ENCODE measurements at places on chromosomes 11 and 22. TPM values are rescaled to one million over a fixed set of nuclear protein-coding genes. Genes with fewer than 3 reads are reported as not detected.

Gene OR6T1
- not detected for total RNA-seq

GRCh38 chr11:99069856-99070444 lies 49.2 kb downstream of the CNTN5 start:
- no peaks in the 10 kb centered on the region for H3K4me1 ChIP-seq
- H3K36me3 ChIP-seq, result no peaks in the 10 kb centered on the region
- peak overlapping the region; percentile 27 for H3K4me3 ChIP-seq
- no peak overlapping the region for H3K27ac ChIP-seq
- DNase-seq, result no peak
- H3K27me3 ChIP-seq, result no peaks in the 10 kb centered on the region

GRCh38 chr22:42317691-42318547 lies 47.5 kb upstream of the TCF20 start:
- H3K4me3 ChIP-seq, result no peak overlapping the region
- H3K27me3 ChIP-seq, result no peaks in the 10 kb centered on the region
- DNase-seq, result no peak

DNA sequence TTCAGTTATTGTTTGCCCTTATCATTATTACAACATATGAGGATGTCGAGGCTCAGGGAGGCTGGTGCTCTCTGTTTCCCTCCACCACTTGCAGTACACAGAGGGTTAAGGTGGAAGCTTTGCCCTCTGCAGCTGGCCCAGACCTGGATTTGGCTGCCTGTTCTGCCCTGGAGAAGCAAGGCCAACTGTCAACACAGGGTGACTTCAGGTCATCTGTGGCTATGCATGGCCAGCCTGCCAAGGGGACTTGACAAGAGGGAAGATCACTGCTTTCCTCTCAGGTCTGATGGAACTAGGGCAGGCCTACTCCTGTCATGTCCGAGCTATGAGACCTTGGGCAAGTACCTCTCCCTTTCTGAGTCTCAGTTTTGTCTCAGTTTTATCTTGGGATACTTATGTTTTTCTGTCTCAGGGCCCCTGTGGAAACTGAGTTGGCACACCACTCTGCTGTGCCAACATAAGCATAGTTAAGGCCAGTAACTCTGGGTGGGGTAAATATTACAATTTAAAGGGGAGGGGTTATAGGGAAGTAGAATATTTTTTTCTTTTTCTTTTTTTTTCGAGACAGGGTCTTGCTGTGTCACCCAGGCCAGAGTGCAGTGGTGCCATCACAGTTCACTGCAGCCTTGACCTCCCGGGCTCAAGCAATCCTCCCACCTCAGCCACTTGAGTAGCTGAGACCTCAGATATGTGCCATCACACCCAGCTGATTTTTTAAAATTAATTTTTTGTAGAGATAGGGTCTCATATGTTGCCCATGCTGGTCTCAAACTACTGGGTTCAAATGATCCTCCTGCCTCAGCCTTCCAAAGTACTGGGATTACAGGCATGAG lies 2.4 kb upstream of the THRSP start:
- no peak overlapping the region for H3K27ac ChIP-seq
- no peak for DNase-seq
- no peaks in the 10 kb centered on the region for H3K27me3 ChIP-seq
- H3K4me3 ChIP-seq, result no peak overlapping the region

- DNase-seq, result no peak
- H3K4me1 ChIP-seq, result no peaks in the 10 kb centered on the region
- H3K27ac ChIP-seq, result no peak overlapping the region
- no peaks in the 10 kb centered on the region for H3K27me3 ChIP-seq
- H3K4me3 ChIP-seq, result no peak overlapping the region
Observed at GRCh38 chr22:20054485-20054884, 25.6 kb upstream of the DGCR8 start.

Gene OR8G1
- not detected for total RNA-seq

DNA sequence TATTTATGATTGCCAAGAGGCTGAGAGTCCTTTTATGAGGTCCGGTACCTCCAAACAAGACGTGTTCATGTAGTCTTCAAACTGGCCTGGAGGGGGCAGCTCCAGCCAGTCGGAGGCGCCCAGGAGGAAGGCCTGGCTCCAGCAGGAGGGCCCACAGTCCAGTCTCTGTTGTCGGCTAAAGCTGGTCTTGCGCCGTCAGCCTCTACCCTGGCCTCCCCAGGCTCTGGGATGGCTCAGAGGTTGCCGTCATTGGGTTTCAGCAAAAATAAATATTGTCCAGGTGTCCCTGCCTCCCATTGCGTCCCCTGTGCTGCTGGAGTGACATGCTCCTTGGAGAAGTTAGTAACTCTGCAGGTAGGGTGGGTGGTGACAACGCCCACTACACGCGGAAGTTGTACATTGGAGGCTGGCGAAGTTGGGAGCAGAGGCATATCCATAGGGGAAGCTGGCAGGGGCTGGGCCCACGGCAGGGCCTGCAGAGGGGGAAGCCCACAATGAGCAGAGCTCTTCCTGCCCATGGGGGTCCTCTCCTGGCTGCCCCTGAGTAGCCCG lies 1.0 kb upstream of the SLC25A1 start:
- H3K27ac ChIP-seq, result peak overlapping the region; percentile 79
- H3K36me3 ChIP-seq, result no peaks in the 10 kb centered on the region
- no peak for DNase-seq
- no peaks in the 10 kb centered on the region for H3K27me3 ChIP-seq

- H3K36me3 ChIP-seq, result no peaks in the 10 kb centered on the region
- peak overlapping the region; percentile 90 for H3K27ac ChIP-seq
- H3K27me3 ChIP-seq, result no peaks in the 10 kb centered on the region
- H3K4me3 ChIP-seq, result peak overlapping the region; percentile 58
- H3K4me1 ChIP-seq, result peaks cover 23% of the 10 kb centered on the region
Observed at GRCh38 chr22:36528341-36528740, 625 bp downstream of the EIF3D start.

Gene MPPED1
- total RNA-seq, result 0.49 TPM

- no peaks in the 10 kb centered on the region for H3K27me3 ChIP-seq
- no peak overlapping the region for H3K4me3 ChIP-seq
- no peaks in the 10 kb centered on the region for H3K36me3 ChIP-seq
- H3K4me1 ChIP-seq, result peaks cover 9% of the 10 kb centered on the region
Observed at GRCh38 chr11:9619004-9619403, 44.9 kb upstream of the SWAP70 start.

DNA sequence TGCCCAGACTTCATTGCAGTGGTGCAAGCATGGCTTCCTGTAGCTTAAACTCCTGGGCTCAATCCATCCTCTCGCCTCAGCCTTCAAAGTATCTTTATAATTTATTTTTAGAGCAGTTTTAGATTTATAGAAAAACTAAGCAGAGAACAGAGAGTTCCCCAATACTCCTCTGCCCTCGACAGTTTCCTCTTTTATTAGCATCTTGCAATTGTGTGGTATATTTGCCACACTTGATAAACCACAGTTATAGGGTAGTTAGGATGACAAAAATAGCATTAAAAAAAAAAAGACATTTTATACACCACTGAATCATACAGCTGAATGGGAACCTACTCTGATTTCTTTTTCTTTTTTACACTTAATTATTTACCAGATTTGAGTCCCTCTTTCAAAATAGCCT lies 31.2 kb downstream of the MS4A2 start:
- no peaks in the 10 kb centered on the region for H3K36me3 ChIP-seq
- no peak overlapping the region for H3K27ac ChIP-seq
- no peaks in the 10 kb centered on the region for H3K4me1 ChIP-seq
- H3K27me3 ChIP-seq, result no peaks in the 10 kb centered on the region
- no peak overlapping the region for H3K4me3 ChIP-seq

DNA sequence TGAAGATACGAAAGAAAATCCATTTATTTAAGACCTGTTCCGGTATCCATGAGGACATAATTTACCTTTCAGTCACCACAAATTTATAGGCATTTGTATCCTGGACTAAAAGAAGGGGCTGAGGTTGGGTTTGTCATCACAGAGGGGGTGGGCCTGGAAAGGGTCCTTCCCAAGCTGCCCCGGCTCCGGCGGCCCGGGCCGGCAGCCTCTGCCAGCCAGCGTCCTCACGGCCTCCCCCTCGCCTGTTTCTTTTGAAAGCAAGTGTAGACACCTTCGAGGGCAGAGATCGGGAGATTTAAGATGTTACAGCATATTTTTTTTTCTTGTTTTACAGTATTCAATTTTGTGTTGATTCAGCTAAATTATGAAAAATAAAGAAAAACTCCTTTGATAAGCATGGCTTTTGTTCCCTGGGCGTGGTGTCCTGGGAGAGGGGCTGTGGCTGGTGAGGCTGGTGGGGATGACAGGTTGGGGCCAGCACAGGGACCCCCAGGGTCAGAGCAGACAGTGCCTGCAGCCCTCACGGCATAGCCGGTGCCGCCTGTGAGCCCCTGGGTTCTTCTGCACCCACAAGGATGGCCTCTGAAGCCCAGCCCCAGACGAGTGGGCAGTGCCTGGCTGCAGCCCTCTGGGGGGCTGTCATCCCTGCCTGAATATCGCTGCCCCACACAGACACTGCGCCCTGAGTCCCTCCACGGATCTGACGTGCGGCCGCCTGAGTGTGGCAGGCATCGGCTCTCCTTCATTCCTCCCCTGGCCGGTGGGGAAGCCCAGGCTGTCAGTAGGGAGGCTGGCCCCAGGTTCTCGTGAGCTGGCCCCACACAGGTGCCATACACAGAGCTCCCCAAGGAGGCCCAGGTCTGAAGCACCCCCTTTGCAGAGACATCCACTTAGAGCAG lies 1075.9 kb downstream of the BRD1 start:
- DNase-seq, result peak; percentile 94
- H3K4me3 ChIP-seq, result no peak overlapping the region
- no peaks in the 10 kb centered on the region for H3K4me1 ChIP-seq
- H3K36me3 ChIP-seq, result no peaks in the 10 kb centered on the region
- no peaks in the 10 kb centered on the region for H3K27me3 ChIP-seq

Gene TRIM29
- total RNA-seq, result 729 TPM

- no peak for DNase-seq
- H3K4me3 ChIP-seq, result no peak overlapping the region
- H3K4me1 ChIP-seq, result peaks cover 6% of the 10 kb centered on the region
- H3K27me3 ChIP-seq, result no peaks in the 10 kb centered on the region
- H3K36me3 ChIP-seq, result no peaks in the 10 kb centered on the region
Observed at GRCh38 chr11:85772695-85773094, 38.2 kb downstream of the SYTL2 start.

GRCh38 chr11:67543585-67543984 lies 20.3 kb upstream of the CABP2 start:
- H3K36me3 ChIP-seq, result no peaks in the 10 kb centered on the region
- no peaks in the 10 kb centered on the region for H3K4me1 ChIP-seq
- no peaks in the 10 kb centered on the region for H3K27me3 ChIP-seq
- no peak overlapping the region for H3K27ac ChIP-seq
- no peak for DNase-seq

Data from vagina (tissue), 2 donors.